HFF-Myc (cell line): ENCODE measurements at places on chromosomes 5 and 9.
A peak's percentile ranks its signal among the peaks of the same experiment; 100 is the strongest.

- DNase-seq: peak; percentile 79
Measured at GRCh38 chr9:121240472-121241135, 27.4 kb upstream of the GSN start.

- DNase-seq: no peak
Measured at GRCh38 chr5:6487081-6487480, 38.4 kb downstream of the UBE2QL1 start.

GRCh38 chr9:78620303-78620702 lies 323.4 kb downstream of the PSAT1 start:
- no peak for DNase-seq

DNA sequence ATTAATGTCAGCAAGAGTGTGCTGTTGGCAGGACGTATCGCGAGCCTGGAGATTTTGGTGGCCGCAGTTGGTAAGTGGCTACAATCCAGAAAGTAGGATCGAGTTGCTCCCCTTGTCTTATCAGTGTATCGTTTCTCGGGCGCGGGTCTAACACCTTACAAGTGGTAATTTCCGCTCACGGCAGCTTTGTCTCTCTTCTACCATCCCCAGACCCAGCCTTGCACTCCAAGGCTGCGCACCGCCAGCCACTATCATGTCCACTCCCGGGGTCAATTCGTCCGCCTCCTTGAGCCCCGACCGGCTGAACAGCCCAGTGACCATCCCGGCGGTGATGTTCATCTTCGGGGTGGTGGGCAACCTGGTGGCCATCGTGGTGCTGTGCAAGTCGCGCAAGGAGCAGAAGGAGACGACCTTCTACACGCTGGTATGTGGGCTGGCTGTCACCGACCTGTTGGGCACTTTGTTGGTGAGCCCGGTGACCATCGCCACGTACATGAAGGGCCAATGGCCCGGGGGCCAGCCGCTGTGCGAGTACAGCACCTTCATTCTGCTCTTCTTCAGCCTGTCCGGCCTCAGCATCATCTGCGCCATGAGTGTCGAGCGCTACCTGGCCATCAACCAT lies 1.1 kb downstream of the PTGER4 start:
- DNase-seq: no peak

DNA sequence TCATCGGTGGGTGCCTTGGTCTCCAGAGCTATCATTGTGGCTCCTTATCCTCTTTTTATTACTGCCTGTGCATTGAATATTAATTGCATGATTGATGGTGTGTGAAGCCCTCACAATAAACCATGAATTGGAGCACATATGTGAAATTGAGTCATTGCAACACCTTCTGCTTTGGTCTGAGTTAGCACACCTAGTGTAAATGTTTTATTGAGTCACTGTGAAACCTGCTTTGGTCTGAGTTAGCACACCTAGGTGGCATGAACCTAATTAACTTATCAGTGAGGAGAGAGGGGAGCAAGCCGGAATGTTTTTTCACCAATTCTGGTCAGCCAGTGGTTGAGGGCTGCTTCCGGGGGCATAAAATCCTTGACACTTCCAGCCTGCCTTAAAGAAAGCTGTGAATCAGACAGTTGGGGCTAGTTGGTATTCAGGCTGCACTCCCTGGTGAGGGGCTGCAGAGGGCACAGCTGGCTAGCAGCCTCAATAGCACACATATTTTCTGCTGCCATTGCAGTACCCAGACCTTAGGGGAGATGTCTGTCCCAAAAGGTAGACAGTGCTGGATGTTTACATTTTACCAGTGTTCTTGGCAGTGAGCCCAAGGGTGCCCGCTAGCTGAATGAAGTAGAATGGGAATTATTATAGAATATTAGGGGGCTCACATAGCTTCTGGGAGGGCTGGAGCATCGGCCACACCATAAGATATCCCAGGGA lies 76.5 kb upstream of the GOLM1 start:
- DNase-seq: no peak

GRCh38 chr5:146751054-146751453 lies 127.5 kb downstream of the PPP2R2B start:
- no peak for DNase-seq

DNA sequence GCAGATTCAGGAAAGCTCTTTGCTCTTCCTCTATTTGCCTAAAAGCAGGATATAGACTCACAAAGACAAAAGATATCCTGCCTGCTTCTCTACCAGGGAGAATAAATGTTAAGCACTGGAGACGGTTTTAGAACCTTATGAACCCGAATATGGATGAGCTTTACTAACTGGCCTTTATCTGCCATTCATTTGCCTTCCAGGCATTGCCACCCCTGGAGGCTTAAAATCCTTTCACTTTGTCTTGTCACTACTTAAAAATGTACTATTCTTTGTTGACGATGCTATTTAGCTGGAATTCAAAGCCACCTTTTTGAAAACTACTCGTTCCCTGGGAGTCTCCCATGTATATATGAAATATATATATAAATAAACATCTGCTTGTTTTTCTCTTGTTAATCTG lies 23.2 kb upstream of the LVRN start:
- DNase-seq: no peak

DNA sequence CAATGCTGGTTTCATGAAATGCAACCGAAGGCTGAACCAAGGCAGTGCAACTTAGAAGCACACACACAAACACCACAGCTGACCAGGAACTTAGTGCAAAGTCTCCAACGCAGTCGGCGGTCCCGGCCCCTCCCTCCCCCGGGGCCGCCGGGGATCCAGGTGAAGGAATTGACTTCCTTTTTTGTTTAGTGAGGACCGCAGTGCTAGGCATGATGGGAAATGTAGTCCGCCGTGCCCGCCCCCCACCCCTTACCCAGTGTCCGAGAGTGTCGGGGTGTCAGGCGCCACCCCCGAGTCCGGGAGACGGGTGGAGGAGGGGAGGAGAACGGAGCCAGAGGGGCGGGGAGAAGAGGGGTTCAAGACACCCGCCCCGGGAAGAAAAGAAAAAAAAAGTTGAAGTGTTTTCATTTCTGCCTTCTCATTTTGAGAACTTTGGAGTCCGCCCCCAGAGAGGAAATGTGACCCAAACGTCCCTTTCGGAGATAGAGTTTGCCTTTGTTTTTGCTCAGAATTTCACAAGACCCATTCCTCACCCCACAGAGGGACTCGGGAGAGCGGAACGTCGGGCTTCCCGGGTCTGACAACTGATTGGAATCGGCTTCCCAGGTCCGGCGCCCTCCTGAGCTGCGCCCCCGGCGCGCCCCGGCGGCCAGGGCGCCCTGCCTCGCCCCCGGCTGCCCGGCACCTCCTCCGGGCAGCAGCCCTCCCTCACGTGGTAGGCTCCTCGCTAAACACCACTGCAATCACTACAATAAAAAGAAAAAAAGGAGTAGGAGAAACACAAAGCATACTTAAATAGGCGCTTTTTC lies 2.0 kb downstream of the IER5L start:
- peak; percentile 59 for DNase-seq

- no peak for DNase-seq
Measured at GRCh38 chr5:66892716-66893115, 296.5 kb downstream of the MAST4 start.

GRCh38 chr9:115717298-115717697 lies 436.3 kb upstream of the PAPPA start:
- DNase-seq: no peak

DNA sequence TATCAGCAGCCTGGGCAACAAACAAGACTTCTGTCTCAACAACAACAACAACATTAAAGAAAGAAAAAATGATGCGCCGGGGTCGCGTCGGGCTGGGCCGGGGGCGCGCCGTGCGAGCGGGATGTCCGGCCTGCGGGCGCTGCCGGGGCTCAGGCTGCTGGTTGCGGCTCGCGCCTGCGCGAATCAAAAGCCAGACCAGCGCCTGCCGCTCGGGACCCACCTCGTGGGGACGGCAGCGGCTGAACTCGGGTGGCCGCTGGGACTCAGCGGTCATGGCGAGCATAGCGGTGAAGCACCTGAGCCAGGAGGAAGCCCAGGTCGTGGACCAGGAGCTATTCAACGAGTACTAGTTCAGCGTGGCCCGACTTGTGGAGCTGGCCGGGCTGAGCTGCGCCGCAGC lies 11.9 kb upstream of the NHP2 start:
- DNase-seq: no peak

DNA sequence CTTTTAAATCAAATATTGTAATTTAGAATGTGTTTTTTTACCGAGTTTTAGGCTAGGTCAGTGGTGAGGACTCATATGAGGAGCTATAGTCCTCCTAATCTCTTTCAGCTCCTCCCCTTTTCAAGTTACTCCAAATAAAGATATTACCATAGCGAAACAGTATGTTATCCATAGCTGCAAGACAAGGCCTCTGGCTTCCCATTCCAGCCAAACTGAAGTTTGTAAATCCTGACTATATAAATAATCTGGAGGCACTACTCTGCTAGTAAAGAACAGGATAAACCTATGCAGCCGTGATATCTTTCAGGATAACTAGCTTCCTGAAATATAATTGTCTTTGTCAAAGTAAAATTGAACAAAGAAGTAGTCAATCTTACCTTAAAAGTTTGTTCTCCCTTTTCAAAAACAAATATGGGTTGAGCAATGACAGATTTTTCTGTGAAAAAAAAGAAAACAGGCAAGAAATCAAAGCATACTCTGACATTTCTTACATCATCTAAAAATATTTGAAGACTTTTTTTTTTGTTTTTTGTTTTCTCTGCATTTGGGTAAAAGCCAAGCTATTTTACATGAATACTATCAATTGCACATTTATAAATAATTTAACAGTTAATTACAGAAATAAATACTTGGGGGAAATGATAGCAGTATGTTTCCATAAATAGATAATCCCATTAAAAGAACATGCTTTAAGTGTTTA lies 29.3 kb upstream of the NADK2 start:
- no peak for DNase-seq

DNA sequence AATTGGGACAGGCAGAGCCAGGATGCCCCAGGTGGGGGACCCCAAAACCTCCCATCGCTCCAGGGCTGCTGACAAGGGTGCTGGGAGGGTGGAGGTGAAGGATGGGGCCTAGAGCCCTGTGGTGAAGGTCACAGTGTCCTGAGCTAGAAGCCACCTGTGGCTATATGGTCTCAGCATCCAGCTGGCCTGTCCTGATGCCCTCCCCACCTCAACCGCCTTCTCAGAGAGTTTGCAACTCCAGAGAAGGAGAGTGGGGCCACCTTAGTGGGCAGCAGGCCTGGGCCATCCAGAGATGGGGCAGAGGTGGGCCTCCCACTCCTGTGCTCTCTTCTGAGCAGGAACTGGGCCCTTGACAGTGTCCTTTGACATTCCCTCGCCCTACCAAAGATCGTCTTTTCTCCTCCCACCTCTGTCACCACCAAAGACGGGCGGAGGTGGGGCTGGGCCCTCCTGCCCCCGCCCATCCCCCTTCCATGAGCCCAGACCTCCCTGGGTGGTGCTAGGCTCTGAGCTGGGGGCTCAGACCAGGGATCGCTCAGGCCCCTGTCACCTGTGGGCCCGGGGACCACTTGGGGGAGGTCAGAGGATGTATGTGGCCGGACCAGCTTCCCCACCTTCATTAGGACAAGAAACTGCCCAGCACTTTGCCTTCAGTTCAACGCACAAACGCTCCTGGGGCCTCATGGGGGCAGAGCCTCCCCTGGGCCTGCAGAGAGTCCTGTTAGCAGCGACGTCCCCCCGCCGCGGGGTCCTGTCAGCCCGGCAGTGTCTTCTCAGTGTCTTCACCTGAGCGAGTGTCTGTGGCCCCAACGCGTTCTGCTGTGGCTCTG lies 10.0 kb upstream of the DOLPP1 start:
- no peak for DNase-seq

GRCh38 chr9:129102791-129103594 lies 7.6 kb downstream of the CRAT start:
- no peak for DNase-seq

GRCh38 chr5:154899151-154899816 lies 38.7 kb downstream of the GEMIN5 start:
- DNase-seq: no peak

DNA sequence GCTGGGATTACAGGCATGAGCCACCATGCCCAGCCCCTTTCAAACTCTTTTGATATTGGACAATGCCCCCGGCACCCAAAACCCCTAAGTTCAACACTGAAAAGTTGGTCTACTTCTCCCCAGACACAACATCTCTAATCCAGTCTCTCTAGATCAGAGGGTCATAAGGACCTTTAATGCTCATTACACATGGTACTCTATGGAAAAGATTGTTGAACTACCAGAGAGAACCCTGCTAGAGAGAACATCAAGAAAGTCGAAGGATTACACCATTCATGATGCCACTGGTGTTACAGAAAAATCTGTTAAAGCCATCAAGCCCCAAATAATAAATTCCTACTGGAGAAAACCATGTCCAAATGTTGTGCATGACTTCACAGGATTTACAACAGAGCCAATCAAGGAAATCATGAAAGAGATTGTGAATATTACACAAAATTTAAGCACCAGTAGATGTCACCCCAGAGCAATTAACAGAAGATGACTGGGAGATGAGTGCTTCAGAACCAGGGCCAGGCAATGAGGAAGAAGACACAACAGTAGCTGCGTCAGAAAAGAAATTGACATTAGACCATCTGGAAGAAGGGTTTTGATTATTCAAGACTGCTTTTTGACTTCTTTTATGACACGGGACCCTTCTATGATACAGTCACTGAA lies 28.3 kb upstream of the NIPAL4 start:
- DNase-seq: peak; percentile 54

DNA sequence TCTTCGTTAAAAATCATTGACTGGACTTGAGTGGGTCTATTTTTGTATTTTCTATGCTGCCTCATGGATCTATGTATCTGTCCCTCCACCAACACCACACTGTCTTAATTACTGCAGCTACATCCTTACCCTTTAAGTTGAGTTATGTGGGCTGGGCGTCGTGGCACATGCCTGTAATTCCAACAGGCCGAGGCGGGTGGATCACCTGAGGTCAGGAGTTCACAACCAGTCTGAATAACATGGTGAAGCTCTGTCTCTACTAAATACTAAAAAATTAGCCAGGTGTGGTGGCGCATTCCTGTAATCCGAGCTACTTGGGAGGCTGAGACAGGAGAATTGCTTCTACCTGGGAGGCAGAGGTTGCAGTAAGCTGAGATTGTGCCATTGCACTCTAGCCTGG lies 48.2 kb downstream of the XRCC4 start:
- no peak for DNase-seq

- DNase-seq: no peak
Measured at GRCh38 chr9:15404171-15404570, 18.5 kb upstream of the SNAPC3 start.

DNA sequence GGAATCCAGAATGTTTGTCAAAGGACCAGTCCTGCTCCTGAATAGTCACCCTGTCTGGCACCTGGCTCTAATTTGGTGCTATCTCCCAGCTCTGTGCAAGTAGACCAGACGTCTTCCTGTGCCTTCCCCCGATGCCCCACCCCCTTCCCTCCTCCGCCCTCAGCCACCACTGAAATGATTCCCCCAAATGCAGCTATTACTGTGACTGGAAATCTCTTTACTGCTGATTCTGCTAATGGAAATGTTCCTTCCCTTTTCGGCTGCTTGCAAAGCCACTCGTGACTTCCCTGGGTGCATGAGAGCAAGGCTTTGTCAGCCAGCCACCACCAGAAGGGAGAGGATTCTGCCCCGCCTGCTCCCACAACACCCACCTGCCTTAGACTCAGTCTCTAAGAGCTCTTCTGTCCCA lies 11.4 kb downstream of the ASTN2 start:
- DNase-seq: no peak

GRCh38 chr9:110650261-110650660 lies 18.3 kb upstream of the MUSK start:
- no peak for DNase-seq
